ENCODE measurements at places on chromosomes 11 and 22.

GRCh38 chr11:93225662-93226061 is 27.9 kb upstream of the SLC36A4 start:
- DNase-seq, result no peak

DNA sequence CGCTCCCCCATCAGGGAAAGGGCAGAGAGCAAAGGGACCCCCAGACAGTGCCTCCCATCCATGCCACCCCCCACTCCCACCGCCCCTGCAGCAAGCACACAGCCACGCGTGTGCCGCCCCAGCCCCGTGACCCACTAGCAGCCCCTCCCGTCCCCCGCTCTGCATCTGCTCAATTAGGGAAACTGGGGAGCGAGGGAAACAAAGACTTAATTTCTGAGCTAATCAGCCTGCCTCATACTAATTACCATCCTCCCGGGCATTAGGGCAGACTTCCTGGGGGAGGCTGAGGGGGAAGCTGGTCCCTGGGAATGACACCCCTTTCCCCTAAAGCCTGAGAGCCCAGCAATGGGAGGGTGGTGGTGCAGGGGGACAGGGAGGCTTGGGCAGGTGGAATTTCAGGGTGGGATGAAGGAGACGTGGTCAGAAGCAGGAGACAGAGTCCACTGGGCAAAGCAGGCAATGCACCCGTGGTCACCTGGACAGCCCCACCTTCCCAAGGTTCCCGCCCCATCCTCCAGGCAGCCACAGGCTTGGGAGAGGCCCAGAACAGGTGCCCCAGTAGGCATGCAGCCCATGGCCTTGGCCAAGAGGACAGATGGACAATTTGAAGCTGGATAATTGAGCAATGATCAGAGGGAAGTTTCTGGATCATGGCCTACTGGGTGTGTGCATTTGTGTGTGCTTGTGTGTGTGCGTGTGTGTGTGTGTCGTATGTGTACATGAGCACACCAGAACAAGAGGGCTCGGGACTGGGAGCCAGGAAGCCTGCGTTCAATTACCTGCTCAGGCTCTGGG is 20.6 kb downstream of the ELFN2 start:
- no peak for DNase-seq

- DNase-seq, result no peak
Measured at GRCh38 chr22:45422237-45422983, 8.9 kb downstream of the RIBC2 start.

DNA sequence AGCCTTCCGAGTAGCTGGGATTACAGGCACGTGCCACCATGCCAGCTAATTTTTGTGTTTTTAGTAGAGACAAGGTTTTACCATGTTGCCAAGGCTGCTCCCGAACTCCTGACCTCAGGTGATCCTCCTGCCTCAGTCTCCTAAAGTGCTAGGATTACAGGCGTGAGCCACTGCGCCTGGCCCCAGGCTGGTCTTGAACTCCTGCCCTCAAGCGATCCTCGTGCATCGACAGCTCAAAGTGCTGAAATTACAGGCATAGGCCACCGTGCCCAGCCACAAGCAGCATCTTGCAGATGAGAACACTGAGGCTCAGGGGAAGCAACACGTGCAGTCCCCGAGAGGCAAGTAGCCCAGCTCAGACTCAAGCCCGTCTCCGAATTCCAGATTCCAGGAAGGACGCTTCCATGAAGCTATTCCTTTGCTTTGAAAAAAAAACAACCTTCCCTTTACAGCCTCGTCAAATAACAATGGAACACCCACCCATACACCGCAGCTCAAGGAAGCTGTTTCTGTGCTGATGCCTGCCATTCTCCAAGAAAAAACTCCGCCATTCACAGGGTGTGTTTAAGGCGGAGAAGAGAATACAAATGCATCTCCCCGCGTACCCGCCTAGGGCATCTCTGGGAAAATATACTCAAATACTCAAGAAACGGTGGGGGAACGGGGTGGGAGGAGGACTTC is 34.5 kb upstream of the PDGFB start:
- no peak for DNase-seq

DNA sequence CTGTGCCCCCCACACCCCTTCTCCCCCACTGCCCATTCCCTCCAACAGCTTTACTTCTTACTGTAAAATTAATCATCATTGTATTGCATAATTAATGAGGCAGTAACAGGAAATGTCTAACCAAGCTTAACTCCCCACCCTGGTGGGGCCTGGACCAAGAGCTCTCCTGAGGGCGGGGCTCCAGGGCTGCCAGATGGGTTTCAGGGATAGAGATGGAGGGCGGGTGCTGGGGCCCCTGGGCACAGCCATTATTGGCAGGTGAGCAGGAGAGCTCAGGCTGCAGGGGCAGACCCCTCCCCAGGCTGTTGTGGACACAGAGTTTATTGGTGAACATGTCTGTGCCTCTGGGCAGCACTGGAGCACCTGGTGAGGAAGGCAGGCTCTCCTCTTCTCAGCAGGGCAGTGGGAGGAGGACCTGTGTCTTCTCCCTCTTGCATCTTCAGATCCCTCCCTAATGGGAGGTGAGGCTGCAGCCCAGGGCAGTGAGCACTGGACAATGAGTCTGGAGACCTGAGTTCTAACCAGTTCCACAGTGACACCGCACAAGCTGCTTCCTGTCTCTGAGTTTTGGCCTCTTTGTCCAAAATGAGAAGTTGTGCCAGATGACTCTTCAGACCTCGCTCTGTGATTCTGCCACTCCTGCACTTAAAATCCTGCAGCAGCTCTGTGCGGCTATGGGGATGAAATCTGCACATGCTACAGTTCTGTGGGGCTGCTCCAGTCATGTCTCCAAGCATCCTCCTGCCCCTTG is 233.3 kb downstream of the CEP164 start:
- DNase-seq, result no peak

GRCh38 chr11:125188021-125188420 is 23.5 kb downstream of the PKNOX2 start:
- no peak for DNase-seq

DNA sequence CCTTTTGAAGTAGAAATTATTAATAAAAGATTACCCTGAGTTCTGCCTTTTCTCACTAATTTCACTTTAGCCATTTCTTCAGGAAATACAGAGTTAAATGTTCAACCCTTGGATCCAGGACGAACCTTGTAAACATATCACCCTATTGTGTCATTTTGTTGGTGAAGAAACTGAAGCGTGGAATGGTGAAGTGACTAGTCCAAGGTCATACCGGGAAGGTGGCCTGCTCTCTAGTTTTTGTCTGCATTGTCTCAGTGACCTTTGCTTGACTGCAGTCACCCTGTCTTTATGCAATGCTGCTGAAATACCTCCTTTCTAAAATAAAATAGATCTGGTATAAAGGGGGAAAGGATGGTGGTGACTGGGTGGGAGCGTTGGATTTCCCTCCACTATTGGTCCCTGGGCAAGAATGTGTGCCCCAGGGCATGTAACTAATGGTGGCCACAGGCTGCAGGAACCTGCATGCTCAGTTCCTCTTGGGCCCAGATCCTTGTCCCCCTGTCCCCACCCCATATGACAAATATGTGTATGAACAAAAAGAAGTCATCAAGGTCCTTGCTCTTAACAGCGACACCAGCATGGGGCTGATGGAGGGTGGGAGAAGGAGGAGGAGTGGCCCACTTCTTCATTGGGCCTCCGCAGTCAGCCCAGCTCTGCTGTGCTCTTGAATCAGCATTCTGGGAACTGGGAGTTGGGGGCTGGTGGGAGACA is 977 bp upstream of the SORL1-AS1 start:
- DNase-seq, result no peak

GRCh38 chr11:120389693-120390584 is 53.7 kb downstream of the ARHGEF12 start:
- DNase-seq, result no peak

GRCh38 chr11:118896472-118896913 is 12.8 kb downstream of the CXCR5 start:
- no peak for DNase-seq

DNA sequence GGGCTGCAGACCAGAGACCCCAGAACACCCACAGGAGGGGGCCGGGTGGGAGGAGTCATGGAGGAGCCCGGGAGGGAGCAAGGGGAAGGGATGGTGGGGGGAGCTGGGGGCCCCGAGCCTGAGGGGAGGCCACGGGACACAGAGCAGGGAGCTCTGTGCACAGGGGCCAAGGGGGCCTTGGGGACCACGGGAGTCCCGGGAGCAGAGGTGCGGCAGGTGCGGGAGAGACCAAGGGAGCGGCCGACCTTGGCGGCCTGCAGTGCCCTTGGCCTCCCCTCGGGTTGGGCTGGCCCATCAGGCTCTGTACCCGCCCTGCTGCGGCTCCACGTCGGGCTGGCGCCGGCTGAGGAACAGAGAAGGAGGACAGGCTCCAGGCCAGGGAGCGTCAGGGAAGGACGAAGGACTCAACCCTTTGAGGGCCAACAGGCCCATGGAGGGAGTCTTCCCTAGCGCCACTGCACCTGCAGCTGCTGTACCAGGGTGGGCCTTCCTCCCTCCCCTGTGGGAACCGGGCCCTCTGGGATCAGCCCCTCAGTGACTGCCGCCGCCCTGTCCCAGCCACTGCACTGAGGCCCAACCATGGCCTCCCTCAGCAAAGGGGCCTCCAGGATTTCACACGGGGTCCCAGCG is 17.8 kb upstream of the BRSK2 start:
- no peak for DNase-seq

GRCh38 chr22:44944883-44945601 is 64.8 kb downstream of the PHF21B start:
- no peak for DNase-seq

- peak; percentile 63 for DNase-seq
Measured at GRCh38 chr11:119094816-119095065, 6.9 kb downstream of the DPAGT1 start.

DNA sequence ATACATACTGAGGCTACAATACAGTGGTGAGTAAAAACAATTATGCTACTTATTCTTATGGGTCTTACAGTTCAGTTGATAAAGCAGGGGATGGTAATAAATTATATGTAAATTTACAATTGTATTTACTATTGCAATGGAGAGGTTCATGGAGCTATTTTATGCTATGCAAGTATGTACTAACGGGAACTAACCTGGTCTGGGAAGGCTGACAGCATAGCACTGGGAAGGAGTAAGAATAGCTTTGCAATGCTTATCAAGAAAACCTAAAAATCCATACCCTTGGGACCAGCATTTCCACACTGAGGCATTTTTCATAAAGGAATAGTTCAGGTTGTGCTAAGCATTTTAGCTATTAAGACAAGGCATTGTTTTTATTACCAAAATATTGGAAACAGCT is 700.6 kb downstream of the NELL1 start:
- DNase-seq, result no peak

GRCh38 chr22:50190182-50190940 is 4.6 kb downstream of the TRABD start:
- peak; percentile 64 for DNase-seq

GRCh38 chr11:64894070-64894811 is 15.8 kb upstream of the EHD1 start:
- DNase-seq, result peak; percentile 96

DNA sequence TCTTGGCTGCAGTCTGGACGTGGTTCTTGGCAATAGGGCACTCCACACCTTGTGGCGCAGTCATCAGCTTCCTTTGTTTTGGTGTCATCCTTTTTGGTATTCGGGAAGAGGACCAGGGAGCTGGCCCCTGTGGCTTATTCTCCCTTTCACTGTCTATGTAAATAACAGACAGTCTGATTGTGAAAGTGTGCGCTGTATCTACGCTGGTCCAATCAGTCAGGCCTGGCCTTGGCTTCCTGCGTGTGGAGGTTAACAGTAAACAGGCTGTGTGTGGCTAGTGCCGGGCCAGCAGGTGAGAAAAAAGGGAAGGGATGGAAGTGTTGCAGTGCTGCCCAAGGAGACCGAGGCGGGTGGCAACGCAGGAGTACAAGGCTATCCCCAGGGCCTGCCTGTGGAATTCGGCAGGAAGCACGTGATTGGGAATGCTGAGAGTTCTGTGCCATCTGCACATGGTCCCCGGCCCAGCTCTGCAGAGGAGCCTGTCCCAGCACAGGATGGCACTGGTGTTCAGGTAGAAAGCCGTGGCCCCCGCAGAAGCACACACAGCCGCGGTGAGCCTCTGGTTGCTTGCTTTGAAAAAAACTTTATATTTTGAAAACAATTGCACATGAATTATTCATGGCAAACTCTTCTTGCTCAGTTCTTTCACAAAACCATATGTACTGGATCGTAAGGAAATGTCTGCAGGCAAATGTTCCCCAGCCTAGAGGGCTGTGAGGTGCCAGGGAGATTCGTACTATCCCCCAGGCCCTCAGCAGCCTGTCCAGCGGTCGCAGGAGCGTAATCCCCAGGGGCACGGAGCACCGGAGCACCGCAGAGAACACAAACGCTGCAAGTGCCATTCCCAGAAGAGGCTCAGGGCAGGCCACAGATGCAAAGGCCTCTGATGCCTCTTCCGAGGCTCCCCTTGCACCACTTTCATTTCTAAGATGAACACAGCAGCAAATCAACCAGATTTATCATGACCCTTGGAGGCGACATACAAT is 174.5 kb downstream of the EFCAB6 start:
- DNase-seq, result no peak

DNA sequence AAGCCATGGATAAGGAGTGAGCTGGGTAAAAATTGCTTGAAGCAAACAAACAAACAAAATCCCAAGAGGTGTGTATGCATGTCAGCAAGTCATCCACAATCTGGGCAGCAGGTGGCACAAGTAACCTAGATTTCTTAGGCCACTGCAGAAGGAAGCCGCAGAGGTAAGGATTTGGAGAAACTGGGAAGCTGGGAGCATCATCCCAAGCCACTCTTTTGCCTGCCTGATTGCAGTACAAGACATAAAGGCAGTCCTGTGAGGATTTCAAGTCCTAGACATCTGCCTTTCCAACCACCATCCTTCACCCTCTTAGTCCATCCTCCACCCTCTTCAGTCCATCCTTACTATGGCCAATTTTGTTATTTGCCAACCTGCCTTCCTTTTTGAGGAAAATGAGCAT is 67.2 kb upstream of the BMAL1 start:
- no peak for DNase-seq

DNA sequence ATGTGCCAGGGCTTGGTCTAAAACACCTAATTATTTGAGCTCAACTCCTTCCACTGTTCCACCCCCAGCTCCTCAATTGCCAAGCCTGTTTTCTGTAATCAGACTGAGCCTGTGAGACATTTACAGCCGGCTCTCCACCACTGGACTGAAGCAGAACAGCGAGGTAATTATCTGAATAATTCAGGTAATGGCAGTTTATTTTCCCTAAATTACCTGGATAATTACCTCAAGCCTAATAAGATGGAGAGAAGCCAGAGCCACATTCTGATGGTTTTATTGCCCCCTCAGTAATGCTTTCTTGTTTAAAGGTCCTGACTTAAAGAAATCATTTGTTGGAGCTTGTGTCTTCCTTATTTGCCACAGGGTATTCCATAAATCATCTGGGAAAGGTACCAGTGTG is 64.2 kb downstream of the FZD4 start:
- DNase-seq, result no peak

DNA sequence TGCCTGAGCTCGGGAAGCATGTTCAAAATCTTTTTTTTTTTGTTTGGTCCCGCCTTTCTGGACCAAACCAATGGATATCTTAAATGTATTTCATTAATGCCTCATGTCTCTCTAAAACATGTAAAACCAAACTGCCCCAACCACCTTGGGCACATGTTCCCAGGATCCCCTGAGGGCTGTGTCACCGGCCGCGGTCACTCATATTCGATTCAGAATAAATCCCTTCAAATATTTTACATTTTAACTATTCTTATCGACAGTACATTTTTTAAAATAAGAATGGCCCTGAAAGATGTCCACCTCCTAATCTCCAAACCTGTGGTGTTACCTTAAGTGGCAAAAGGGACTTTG is 2.1 kb downstream of the RNH1 start:
- DNase-seq, result no peak

GRCh38 chr11:13286279-13286821 is 8.8 kb downstream of the BMAL1 start:
- DNase-seq, result no peak

- no peak for DNase-seq
Measured at GRCh38 chr11:64165481-64165841, 452 bp downstream of the MACROD1 start.

Measured in stimulated activated effector memory CD8-positive, alpha-beta T cell treated with anti-CD3 and anti-CD28 coated beads, Interleukin-12 subunit alpha, Interleukin-12 subunit beta, amount 100 ng/mL, for 72 hours (primary cell).